ENCODE measurements at places on chromosomes 5 and 9.

- DNase-seq = peak; percentile 81
Observed at GRCh38 chr9:136219276-136219675, 14.3 kb upstream of the LHX3 start.

DNA sequence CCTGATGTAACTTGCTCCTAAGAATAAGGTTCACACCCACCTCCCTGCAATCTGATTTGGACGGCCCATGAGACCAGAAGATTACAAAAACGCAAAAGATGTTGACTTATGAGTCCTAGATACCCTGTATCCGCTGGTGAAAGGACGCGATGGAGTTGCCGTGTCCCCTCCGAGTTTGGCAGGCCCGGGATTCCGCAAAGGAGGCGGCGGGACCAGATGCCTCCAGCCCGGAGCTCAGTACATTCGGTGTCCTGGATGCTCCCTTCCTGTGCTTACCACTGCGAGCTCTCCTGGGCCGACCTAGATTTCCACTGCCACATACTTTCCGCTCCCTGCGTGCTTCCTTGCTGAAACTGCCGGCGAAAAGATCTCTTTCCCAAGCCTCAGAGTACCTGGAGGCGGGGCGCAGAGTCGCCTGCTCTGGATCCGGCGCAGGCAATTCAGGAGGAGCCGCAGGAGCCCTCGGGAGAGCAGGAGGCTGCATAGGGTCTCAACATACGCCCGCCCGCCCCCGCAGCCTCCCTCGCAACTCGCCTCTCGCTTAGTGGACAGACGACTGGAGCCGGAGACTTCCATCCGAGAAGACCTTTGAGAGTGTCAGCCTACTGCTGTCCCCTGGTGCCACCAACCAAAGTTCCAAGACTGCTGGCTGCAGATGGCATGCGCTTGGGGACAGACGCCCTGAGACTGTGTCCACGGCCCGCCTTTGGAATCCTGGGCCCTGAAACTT lies 39.8 kb downstream of the ANXA2R start:
- DNase-seq = peak; percentile 57

DNA sequence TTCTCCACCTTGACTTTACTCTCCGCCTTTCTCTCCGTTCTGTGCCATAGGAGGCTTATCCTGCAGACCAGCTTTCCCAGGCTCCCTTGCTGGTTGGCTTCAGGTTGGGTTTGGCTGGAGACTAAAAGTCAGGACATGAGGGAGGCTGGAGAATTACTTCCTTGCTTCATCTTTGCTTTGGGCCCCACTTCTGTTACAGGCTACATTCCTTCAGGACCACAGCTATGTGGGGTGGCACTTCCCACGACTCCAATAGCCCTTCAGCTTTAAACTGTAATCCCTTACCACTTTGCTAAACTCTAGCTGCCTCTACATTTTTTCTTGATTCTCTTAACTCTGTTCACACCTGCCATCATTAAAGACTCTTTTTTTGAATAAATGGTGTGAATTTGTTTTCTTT lies 186.7 kb upstream of the NR4A3 start:
- peak; percentile 7 for DNase-seq

- no peak for DNase-seq
Observed at GRCh38 chr9:135239769-135240141, 152.3 kb downstream of the OLFM1 start.

GRCh38 chr5:7742241-7742656 lies 108.7 kb downstream of the CFAP90 start:
- DNase-seq = no peak

DNA sequence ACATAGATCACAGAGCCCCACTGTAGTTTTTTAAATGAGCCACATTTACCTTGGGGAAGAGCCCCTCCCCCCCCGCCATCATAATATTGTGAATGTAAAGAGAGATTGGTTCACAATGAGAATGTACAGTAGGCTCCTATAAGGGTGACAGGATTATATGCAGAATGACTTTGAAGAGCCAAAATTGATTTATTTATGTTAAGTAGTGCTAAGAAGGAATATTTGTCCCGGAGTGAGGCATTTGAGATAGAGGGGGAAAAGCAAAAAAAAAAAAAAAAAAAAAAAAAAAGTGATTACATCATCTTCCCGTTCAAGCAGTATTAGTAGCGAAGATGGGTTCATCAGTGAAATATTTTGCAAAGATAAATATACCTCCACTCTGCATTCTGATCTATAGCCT lies 73.9 kb downstream of the PIK3R1 start:
- no peak for DNase-seq

DNA sequence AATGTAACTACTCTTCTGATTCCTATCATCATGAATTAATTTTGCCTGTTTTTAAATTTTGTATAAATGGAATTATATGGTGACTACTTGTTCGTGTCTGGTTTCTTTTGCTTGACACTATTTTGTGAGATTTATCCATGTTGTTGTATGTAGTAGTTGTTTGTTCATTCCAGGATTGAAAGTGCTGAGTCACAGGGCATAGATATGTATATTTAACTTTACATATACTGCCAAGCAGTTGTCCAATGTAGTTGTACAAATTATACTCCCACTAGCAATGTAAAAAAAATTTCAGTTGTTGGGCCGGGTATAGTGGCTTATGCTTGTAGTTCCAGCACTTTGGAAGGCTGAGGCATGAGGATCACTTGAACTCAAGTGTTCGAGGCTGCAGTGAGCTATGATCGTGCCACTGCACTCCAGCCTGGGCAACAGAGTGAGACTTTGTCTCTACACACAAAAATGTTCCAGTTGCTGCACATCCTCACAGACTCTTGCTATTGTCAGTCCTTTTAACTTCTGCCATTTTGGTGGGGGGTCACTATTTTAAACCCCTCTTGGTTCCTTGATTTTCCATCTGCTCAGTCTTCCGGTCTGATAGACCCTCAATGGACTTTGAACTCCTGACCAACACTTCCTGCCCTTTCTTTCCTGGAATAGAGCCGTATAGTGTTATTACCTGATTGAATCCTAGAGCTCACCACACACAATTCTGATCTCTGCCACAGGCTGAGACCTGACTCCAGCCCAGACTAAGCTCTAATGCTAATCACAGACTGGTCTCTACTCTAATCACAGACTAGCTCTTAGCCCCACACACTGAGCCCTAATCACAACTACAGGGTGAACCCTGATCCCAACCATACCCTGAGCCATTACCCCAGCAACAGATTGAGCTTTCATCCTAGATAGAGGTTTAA lies 69.3 kb upstream of the MELK start:
- DNase-seq = no peak

GRCh38 chr5:142929587-142929986 lies 159.4 kb downstream of the ARHGAP26 start:
- no peak for DNase-seq

- no peak for DNase-seq
Observed at GRCh38 chr5:168012006-168012405, 279.4 kb upstream of the WWC1 start.

- no peak for DNase-seq
Observed at GRCh38 chr5:169027501-169028061, 273.4 kb downstream of the SLIT3 start.

GRCh38 chr9:7153566-7153965 lies 395.8 kb downstream of the KDM4C start:
- DNase-seq = peak; percentile 81

GRCh38 chr5:57405984-57406383 lies 76.6 kb downstream of the ACTBL2 start:
- DNase-seq = peak; percentile 63

GRCh38 chr5:59517926-59518585 lies 375.5 kb downstream of the PDE4D start:
- DNase-seq = peak; percentile 75

DNA sequence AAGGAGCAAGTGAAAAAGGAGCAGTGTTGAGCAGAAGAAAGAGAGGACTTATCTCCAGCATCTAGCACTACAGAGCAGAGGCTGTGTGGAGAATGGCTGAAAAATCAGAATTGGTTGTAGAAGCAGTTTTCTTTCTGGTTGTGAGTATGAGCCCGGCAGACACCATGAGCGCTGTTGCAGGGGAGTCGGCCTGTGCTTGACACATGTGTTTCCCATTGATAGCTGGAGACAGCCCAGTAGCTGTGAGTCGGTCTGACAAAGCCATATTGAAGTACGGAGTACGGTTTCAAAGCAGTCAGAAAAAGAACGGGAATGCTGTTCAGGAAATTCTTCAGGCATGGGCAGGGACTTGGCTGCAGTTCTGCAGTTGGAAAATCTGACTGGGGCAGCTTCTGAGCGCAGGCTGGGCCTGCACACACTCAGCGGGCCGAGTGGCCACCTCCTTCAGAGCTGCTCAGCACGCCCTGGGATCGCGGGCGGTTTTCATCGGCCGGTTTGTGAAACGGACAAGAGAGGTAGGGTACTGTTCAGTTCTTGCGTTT lies at the start of gene SGCD:
Gene SGCD, plus strand, starts transcription at position 447 of the 542 bp plus-strand sequence.
- peak; percentile 1 for DNase-seq

DNA sequence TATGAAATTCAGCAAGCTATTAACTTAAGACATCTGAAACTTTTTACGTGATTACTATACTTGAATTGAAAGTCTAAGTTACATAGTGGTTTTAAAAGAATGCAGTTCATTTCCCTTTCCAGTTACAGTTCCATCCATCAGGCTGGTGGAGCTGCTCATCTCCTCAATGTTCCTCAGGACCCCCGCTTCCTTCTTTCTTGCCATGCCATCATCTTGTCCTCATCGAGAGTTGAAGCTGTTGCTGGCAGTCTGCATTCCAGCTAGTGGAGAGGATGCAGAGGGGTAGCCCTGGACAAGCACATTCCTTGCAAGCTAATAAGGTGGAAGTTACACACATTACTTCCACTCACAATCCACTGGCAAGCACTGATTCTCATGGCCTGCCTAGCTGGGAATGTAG lies 8.8 kb upstream of the RNF183 start:
- no peak for DNase-seq

GRCh38 chr5:133763744-133764143 lies 151.4 kb upstream of the FSTL4 start:
- no peak for DNase-seq

DNA sequence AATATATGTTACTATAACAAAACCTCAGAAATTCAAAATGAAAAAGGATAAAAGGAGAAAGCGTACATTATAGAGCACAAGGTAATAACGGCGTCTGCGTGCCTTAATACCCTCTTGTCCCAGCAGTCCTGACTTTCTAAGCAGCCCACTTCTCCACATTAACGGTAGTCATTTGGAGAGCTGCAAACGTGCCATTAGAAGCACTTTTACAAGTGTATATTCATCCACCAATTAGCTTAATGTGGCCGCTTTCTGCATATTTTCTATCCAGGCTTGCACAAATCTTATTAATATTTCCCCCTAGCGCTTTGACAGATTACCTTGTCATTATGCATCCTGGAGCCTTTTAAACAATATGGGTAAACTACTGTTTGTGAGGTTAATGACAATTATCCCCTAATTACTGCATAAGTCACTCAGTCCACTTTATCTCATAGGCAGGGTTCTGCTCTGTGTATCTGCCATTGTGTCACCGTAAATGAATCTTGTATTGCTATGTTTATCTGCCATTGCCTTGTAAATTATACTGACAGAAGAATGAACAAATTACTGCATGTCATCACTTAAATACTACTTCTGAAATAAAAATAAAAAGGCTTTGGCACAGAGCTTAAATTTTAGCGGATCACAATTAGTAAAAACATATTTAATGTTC lies 421.3 kb downstream of the BNC2 start:
- no peak for DNase-seq

GRCh38 chr5:483434-484140 lies 40.6 kb downstream of the EXOC3 start:
- DNase-seq = no peak

DNA sequence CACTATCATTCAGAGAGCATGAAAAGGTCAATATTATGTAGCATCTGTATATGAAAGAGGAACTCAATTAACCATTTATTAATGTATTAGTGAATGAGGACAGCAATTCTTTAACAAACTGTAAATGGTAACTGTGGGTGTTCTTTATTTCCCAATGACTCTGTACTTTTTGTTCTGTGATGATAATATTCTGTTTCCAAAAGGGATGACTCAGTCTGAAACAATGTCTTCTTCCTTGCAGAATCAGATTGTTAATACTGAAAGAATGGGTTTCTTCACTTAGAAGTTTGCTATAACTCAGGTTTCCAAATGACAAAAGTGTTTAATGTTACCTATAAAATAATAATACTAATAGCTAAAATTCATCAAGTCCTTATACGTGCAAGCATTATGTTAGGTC lies 1518.7 kb upstream of the WWC1 start:
- DNase-seq = peak; percentile 90

DNA sequence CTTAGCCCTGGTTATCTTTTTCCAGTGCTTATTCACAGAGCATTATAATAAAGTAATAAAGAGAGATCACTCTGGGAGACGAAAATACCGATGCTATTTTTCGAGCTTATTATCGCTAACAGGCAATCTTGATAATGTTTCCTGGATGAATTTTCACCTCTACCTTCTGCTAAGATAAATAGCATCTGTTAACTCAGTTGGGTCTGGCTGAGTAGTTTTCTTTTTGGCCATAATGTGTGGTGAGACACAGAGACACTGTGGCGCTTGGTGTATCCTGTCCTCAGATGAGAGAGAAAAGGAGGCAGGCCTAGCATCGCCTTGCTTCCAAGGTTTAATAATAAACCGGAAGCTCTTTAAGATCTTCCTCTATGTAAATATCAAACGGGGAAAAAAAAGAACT lies 46.2 kb upstream of the CDH12 start:
- no peak for DNase-seq

GRCh38 chr5:134904610-134905245 lies at the start of gene PCBD2:
Gene PCBD2 (plus strand): TSS chr5:134905131. CDS start chr5:134905140, 9 bp downstream.
- peak; percentile 78 for DNase-seq

DNA sequence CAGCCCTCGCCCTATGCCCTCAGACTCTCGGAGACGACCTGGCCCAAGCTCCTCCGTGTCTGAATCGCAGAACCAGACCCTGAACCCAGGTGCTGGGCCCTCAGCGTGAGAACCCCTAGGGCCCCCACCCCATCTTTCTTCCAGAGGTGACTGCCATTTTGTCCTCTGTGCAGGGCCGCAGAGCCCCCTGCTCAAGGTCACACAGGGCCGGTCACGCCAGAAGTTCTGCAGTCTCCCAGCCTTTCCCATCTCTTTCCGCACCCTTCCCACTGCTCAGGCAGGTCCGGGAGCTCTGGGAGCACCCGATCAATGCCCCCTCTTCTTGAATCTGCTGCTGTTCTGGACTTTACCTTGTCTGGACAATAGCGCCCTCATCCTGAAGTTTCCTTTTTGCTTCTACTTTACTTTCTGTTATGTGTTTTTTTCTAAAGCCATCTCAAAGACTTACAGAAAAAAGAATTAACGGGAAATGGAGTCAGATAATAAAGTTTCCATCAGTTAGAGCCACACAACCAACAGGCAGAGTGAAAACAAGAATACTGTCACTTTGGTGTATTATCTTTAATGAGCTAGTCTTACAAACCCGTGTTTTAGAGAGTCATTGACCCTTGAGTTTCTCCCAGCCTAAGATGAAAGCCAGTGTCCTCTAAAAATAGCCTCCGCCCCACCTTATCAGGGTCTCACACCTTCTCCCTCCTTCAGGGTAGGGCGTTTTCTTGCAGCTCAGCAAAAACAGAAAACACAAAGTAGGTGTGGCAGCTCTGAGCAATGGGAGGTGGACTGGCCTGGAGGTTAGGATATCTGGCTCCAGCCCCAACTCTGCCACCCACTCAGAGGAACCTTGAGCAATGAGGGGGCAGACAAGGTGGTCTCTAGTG lies 1.8 kb downstream of the TMOD1 start:
- DNase-seq = no peak

Data from amniotic epithelial cell (primary cell).